Coronary artery (tissue), 2 donors: ENCODE measurements at places on chromosomes 6 and 20.

- DNase-seq, result no peak
Measured at GRCh38 chr6:153237670-153238069, 106.6 kb upstream of the RGS17 start.

DNA sequence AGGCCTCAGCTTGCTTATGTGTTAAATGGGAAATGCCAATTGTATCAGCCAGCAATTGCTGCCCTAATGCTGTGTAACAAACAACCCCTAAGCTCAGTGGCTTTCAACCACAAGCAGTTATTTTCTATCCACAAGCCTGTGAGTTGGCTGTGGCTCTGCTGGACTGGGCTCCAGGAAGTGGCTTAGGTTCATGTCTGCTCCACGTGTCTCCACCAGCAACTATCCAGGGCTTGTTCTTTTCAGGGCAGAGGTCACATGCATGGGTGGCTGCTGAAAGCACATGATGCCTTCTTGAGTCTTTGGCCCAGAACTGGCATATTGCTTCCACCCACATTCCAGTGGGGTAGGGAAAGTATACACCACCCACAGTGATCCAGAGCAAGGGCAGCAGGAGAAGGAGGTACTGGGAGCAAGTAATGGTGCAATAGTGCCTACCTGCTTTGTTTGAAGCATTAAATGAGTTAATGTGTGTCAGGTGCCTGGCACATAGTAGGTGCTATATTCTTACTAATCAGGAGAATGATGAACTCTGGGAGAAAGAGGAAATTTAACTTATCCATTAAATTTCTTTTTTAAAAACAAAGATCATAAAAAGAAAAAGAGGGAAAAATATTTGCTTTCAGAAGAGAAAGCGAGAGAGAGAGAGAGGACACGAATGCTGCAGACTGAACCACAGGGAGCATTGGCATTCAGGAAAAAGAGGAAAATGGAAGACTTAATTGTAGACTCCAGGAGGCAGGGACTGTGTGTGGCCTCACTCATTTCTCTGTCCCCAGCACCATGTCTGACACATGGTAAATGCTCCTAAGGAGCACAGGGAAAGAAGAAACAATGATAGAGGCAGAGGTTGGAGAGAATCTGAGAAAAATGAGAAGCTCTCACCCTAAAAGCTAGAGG, 25.2 kb upstream of the RNF24 start:
- no peak for DNase-seq

- no peak for DNase-seq
Measured at GRCh38 chr20:25223765-25224720, 23.8 kb upstream of the PYGB start.

- DNase-seq, result no peak
Measured at GRCh38 chr6:139249395-139249794, 42.4 kb downstream of the TXLNB start.

DNA sequence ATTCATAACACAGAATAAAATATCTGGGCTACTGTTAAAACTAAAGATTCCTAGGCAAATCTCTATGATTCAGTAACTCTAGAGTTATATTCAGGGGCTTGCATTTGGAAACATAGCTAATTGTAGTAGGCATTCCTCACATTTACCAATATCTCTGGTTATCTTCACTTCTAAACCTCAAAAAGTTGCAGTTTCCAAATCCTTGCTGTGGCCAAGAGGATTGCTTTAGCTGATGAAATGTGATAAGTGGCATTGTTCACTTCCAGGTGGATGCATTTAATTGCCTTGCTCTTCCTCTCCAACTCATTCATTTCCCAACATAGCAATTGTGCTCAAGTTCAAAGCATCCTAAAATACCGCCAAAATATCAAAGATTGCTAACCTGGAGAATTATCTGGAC, 246.6 kb downstream of the GRIK2 start:
- no peak for DNase-seq

GRCh38 chr20:46835418-46835817, 59.2 kb upstream of the EYA2 start:
- no peak for DNase-seq

GRCh38 chr6:17021539-17021889, 80.3 kb upstream of the STMND1 start:
- no peak for DNase-seq

DNA sequence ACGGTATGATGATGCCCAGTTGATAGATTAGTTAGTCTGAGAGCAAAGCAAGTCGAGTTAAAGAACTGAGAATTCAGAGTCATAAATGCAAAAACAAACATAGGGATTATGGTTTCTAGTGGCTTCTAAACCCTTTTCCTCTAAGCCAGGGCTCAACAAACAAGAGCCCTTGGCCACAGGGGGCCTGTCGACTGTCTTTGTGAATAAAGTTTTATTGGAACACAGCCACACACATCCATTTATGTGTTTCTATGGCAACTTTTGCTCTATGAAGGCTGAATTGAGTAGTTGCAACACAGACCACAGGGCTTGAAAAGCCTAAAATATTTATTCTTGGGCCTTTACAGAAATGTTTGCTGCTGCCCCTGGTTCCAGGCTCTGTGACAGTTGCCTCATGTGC, 76.2 kb downstream of the SLC24A3 start:
- no peak for DNase-seq

DNA sequence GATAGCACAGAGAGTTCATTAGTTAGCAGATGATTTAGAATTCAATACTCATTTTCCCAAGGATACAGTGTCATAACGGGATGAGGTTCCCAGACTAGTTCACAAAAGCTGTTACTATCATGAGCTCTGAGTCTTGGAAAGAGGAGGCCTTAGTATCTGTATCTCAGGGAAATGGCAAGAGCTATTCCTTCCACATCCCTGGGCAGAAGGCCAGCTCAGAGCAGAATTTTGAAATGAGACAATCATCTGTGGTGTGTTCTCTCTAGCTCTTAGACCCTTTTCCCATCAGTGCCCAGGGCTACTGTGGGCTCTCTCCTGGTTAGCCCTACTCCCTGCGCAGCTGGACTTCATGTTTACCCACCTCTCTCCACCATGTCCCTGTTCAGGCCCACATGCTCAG, 64.5 kb downstream of the JAG1 start:
- DNase-seq, result no peak

- peak; percentile 64 for DNase-seq
Measured at GRCh38 chr6:170025935-170026750, 264.7 kb downstream of the DLL1 start.

GRCh38 chr20:25050501-25051350, 7.2 kb downstream of the ACSS1 start:
- DNase-seq, result peak; percentile 69

- DNase-seq, result no peak
Measured at GRCh38 chr6:134080171-134080795, 27.9 kb upstream of the SLC2A12 start.

- no peak for DNase-seq
Measured at GRCh38 chr6:111841822-111842221, 31.4 kb downstream of the FYN start.

DNA sequence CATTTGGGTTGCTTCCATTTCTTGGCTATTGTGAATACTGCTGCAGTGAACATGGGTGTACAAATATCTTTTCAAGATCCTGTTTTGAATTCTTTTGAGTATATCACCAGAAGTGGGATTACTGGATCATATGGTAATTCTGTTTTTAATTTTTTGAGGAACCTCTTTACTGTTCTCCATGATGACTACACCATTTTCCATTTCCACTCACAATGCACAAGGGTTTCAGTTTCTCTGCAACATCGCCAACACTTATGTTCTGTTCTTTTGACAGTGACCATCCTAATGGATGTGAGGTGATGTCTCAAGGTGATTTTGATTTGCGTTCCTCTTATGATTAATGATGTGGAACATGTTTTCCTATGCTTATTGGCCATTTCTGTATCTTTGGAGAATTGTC, 214.4 kb upstream of the ZFP64 start:
- DNase-seq, result no peak

- no peak for DNase-seq
Measured at GRCh38 chr20:34016736-34017135, 23.0 kb downstream of the RALY start.

GRCh38 chr20:32535316-32535952, 49.7 kb downstream of the NOL4L start:
- no peak for DNase-seq

GRCh38 chr6:37205175-37205996, 35.4 kb downstream of the PIM1 start:
- no peak for DNase-seq

DNA sequence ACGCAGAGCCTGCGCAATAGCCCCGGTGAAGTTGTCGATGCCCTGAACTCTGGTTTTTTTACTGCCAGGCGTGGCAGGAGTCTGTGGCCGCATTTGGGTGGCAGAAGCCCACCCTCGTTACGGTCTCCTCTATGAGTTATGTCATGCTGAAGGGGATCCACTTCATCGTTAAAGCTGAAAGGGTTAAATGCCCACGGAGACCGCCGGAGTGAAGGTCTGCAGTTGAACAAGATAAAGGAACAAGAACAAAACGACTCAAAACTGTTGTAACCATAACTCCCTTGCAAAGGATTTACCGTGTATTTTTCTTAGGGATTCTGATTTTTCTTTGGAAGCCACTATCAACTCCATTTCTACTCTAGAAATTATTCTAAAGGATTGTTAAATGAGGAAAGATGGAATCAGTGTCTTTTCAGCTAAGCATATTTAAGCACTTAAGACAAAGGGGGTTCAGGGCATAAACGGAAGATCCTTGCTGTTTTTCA, 501 bp upstream of the ELOVL5 start:
- no peak for DNase-seq

DNA sequence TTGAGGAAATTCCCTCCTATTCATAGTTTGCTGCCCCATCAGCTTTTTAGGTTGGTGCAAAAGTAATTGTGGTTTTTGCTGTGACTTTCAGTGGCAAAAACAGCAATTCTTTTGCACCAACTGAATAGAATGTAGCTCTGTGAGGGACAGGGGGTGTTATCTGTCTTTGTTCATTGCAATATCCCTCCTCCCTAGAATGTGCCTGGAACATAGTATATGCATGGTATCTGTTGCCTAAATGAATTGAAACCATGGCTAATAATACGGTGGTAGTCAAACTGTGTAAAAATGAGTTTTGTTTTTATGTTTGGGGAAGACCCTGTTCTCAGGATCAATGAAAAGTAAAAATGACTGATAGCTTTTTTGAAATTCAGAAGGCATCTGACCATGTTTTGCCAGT, 45.1 kb downstream of the SCAND1 start:
- no peak for DNase-seq

DNA sequence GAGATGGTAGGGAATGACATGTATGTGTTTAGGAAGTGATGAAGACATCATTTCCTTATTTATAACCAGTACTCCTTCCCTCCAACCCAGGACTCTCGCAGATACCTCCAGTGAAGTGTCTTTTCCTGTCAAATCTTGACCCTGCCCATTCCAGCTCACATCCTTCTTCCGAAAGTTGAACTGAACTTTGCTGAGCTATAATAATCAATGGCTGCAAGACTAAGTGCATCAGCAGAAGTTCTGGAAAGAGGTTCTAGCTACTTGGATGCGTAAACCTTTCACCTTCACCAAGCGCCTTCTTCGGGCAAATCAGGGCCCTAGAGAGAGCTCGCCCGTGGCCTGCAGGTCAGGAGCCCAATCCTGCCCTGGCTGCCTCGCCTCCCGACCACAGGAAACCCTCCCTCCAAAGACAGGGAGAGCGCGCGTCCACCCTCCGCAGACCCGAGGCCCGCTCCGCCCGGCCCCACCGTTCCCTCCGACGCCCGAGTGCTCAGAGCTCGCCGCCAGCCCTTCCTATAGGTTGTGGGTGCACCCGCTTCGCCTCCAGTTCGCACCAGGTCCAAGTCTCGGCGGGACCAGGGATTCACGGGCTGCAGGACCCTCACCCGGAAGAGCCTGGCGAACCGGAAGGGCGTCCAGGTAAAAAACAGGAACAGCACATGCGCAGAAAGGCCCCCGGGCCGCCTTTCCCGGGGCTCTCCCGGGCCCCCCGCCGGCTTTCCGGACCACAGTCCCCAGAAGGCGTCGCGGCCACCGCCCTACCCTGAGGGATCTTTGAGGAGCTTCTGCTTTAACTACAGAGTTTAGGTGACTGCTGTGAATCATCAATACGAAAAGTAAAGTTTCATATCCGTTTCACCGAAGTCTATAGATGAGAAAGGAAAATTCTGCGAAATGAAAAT, at the start of gene ZNF334:
Gene ZNF334 (minus strand): TSS at position 617 of the 902 bp plus-strand sequence. CDS start 1,457 bp downstream, outside the sequence.
- DNase-seq, result no peak

DNA sequence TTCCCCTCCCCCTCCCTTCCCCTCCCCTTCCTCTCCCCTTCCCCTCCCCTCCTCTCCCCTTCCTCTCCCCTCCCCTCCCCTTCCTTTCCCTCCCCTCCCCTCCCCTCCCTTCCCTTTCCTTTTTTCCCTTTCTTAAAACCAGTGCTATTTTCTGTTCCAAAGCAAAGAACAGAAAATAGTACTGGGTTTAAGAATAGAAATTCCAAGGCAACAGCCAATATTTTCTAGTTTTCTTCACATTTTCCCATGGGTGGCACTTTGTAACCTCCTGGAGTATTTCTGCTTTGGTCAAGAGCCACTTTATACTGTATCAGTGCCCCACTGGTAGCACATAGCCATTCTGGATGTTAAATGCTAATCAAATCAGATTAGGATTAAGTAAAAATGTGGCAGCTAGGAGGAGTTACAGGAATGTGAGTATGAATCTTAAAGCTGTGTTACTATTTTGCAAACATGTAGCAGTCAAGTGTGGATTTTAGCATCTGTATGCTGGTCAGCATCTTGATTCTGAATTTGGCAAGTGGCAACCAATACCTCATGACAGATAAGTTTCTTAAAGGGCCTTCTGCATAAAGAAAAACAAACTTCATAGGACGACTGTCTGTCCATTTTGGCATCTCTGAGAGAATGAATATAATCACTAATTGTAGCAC, 126.4 kb downstream of the CEP57L1 start:
- DNase-seq, result no peak

DNA sequence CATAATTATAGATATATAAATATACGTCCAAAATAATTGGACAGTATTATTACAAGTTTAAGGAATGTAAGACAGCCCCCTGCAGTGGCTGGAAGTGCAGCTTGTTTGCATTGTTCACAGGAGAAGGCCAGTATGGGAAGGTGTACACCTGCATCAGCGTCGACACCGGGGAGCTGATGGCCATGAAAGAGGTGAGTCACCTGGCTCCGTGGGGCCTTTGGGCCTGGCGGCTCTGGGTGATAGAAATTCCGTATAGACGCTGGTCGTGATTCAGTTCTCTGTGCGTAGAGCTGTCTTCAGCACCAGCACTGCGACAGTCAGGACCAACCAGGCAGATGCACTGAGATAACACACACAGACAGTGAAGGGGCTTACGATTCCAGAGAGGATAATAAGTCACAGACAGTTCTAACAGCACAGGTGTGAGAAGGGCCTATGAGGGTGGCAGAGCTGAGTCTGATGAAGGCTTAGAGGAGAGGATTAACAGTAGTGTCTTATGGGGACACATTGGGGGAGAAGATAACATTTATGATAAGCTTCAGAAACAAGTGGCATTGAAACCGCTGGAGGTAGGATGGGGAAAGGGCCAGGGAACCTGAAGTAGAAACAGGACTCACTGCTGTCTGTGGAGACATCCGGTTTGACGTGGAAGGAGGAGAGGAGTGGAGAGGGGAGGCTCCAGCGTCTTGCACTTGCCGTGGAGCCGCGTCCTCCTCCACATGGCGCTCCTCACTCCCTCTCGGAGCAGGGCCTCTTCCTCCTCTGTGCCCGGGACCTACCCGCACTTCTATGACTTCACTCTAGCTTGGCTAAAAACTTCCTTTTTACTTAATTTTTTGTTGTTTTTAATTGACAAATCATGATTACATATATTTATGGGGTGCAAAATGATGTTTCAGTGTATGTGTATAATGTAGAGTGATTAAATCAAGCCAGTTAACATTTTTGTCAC, 116.5 kb downstream of the MAP3K4 start:
- DNase-seq, result no peak

GRCh38 chr6:89482126-89482525, 49.2 kb downstream of the ANKRD6 start:
- no peak for DNase-seq
